MM.1S (cell line): ENCODE measurements at places on chromosomes 1 and 21.

- DNase-seq = no peak
Observed at GRCh38 chr21:33783187-33783979, 132.2 kb downstream of the ATP5PO start.

DNA sequence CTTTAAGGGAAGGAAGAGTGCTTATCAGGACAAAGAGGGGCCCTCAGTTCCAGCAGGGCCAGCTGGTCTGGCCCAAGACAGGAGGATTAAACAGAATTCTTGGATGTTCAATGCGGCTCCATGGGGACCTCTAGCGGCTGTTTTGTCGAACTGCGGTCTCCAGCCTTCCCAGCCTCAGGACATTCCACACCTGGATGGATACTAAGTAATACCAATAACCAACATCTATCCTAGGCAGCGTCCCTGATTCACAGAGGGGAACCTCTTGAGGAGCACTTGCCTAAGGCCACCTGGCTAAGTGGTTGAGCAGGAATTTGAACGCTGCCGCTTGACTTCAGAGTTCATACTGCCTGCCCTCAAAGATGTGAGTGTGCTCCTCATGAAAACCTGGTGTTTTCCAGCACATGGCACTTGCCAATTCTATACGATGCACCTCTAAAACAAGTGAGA, 15.5 kb upstream of the CD247 start:
- peak; percentile 72 for DNase-seq

DNA sequence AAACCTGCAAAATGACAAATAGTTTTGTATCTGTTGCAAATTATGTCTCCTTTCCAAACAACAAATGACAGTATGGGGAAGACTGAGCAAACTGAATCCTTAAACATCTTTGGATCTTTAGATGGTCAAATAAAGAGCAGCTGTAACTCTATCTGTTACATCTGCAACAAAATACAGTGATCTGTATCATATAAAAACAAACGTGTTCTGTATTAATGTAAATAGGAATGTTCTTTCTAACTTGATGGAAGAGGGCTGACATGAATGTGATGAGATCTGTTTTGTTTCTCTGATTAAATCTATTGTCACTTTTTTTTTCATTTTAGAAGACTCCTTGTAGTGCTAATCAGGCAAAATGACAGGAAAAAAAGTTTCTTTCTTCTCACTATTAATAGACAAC, 159.5 kb downstream of the GPATCH2 start:
- no peak for DNase-seq

GRCh38 chr1:110690709-110691365, 16.1 kb upstream of the KCNA3 start:
- no peak for DNase-seq

GRCh38 chr1:168626326-168626725, 49.9 kb downstream of the XCL1 start:
- no peak for DNase-seq

GRCh38 chr1:214419650-214420049, 131.8 kb downstream of the PTPN14 start:
- no peak for DNase-seq

GRCh38 chr21:27690426-27690825, 723.5 kb upstream of the ADAMTS5 start:
- no peak for DNase-seq

DNA sequence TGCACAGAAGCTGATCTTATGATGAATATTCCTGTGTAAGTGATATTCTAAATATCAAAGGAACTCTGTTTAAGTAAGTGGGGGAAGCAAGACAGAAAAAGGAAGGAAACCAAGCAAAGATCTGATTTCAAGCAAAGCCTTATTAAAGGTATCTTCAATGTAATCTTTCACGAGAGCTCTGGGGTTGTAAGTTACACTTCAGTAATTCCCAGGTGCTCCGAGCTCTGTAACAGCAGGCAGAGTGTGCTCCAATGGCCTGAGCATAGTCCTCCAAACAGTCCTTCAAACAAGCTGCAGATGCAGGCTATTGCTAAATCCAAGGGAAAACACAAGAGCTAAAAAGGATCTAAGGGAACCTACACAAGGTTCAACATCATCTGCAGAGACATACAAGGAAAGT, 949.7 kb upstream of the TMPRSS15 start:
- no peak for DNase-seq

DNA sequence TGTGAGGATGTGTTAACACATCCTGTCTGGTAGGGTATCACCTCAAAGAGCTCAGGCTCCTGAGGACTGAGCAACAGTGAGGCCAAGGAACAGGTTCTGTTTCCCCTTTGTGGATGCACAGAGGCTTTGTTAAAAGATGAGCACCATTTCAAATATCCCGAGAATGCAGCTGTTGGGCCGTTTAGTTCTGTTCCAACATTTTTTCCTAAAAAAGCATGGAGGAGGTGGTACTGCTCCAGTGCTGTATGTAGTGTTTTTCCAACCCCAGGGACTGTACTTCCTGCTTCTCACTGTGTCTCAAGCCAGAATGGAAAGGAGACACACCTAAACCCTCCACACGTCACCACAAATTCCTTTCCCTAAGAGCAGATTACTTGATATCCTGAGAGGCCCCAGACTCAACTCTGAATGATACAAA, 53.8 kb upstream of the BCL10 start:
- no peak for DNase-seq

GRCh38 chr1:239765163-239765562, 326.5 kb upstream of the FMN2 start:
- no peak for DNase-seq

DNA sequence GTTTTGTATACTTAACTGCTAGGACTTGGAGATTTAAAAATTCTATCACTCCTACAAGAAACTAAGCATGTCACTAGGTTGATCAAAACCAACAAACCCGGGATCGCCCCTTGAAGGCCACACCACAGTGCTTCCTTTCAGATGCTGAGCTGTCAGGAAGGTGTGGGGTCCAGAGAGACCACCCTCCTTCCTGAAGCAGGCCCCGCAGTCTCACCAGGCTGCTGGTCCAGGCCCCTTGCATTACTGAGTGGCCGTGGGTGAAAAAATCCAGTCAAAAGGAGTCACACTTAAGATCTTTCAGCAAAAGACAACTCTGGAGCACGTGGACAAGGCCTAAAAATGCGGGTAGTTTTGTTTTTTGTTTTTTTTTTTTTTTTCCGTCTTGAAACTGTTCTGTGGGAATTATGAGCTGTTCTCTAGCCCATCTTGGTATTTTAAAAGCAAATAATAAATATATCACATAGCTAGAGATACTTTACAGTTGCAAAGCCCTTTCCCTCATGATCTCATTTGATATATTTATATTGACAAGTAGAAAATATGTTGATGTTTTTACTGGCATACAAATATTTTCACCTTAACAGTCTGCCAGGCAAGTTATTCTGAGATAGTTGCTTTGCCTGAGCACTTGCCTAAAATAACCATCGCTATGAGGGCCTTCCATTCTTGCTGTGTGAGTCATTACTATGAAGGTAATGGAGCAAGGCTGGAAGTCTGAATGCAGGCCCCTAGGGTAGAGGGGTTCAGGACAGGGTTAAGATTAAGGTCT, 73.1 kb upstream of the EDEM3 start:
- peak; percentile 5 for DNase-seq
